Left renal cortex interstitium (tissue), 4 donors: ENCODE measurements at places on chromosomes 4 and X. TPM values are rescaled to one million over a fixed set of nuclear protein-coding genes. Genes with fewer than 3 reads are reported as not detected.

The ESX1 gene
- not detected for polyA plus RNA-seq

DNA sequence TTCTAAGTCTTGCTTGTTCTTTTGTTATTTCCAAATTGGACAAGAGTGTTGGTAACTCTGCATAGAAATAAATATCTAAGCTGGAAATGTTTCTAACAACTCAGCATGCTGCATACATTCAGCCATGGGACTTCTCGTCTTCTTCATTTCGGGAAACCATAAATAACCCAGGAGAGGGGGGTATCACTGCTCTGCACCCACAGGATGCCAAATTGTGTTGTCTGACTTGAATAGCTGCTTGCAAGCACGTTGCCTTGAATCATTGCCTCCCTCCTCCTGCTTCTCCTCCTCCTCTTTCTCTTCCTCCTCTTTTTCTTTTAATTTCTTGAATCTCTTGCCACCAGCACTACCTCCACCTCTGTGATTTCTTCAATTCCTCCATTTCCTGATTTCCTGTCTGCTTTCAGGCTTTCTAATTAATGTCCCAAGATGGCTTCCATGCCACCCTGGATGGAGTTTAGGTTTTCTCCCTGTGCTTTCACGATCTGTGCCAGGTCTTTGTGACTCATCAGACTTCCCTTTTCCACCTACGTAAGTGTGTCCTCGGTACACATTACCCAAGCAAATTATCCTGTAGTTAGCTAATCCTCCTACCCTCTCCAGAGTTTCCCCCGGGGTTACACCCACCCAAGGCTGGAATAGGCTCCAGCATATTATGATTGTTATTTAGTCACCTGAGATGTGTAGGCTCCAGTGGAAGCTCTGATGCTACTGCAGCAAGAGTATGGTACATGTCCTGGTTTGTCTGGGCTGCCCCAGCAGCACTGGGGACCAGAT, 122.6 kb upstream of the VCX3B start:
- no peak for DNase-seq

The OPHN1 gene
- polyA plus RNA-seq: 8.1 TPM

The PNMA6A gene
- 13.9 TPM for polyA plus RNA-seq

DNA sequence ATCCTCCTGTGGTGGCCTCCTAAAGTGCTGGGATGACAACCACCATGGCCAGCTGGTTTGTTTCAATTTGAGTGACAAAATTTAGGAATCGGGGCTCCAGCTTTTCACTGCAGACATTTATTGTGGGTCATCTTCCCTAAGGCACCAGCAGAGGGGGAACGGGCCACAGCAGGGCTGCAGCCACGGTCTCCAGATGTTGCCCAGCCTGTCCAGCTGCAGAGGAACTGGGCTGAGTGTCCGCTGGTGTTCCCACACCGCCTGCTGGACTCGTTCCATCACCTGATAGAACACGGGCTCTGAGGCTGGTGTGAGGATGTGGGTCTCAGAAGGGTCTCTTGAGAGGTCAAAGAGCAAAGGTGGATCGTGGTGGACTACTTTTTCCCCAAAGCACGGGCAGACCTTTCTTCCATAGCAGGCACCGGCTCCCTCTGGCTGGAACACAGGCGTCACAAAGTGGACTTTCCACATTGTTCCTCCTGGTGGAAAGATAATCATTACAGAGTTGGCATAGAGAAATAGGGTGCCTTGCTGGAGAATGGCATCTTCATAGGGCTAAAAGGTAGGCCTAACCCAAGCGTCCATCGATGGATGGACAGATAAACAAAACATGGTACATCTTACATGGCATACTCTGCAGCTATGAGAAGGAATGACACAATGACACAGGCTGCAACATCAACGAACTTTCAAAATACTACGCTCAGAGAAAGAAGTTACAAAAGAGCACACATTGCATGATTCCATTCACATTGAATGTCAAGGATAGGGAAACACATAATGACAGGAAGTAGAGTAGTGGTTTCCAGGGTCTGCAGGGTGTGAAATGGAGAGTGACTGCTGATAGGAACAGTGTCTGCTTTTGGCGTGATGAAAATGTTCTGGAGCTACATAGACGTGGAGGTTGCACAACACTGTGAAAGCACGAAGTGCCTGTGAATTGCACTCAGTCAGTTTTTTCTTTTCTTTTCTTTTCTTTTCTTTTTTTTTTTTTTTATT, 5.9 kb upstream of the ARSD start:
- no peak for DNase-seq

The TMEM31 gene
- 1.2 TPM for polyA plus RNA-seq

DNA sequence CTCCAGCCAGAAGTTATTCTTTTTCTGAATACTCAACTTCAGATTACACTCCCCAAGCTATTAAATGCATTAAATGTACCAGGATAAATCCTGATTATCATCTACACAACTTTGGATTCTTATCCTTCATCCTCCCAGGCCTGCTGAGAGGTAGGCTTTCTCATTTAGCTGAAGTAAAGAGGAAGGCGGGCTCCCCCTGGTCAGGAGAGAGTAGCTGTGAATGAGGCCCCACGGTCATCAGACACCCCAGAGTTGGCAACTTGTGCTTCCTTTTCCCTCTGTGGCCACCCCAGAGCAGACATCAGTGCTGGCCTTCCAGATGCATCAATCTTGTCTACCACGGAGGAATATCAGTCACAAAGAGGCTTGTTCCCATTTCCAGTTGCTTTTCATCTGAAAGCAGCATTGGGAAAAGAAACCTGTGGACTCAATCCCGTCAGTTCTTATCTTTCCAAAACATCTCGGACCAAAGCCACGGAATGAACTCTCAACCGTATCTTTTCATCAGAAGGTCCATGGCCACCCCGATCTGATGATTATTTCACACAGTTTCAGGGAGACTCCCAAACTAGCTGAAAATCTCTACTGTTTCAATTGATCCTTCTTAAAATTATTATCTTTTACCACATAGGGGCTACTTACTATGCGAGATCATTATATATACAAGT, 79.2 kb downstream of the FBXO8 start:
- no peak for DNase-seq

The MAGEB10 gene
- polyA plus RNA-seq: 0.13 TPM

GRCh38 chr4:123545667-123546572, 149.3 kb downstream of the SPRY1 start:
- peak; percentile 44 for DNase-seq

The GAGE12H gene
- polyA plus RNA-seq: not detected

DNA sequence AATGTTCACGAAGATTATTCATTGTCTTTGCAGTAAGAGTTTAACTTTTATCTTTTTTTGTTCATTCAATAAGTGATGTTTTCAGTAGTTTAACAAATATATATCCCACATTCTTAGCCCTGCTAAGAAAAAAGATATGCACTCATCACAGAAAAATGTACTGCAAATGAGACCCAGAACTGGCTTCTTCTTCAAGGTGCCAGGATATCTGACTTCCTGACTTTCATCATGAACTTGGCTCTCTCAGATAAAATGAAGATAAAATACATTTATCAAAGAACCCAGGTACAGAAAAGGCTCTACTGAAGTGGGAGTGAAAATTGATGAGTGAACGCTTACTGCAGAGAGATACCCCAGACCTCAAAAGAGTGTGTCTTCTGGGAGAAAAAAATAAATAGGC, 177.8 kb upstream of the DKK2 start:
- DNase-seq: no peak

DNA sequence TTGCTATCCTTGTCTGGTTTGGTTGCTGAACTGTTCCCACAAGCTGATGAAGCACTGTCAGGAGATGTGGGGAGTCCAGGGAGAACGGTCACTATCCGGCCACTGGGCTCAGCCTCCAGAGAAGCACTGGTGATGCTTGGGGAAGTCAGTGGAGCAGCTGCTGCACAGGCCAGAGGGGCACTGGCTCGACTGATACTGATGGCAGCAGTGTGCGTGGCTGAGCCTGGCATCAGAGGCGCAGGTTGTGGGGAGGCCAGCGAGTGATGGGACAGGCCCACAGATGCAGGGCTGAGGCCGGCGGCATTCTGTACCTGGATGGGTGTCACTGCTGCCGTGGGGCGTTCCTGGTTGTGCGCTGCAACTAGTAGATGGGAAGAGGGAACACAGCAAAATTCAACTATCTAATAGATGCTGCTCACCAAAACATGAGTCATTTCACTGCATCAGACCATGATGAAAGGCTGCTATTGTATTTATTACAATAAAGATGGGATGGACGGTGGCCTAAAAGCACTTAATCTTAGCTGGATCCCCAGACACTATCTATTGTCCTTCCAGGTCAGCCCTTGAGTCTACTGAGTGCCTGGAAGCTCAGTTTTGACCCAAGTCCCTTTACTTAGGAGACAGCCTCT, 106.3 kb upstream of the CBR4 start:
- no peak for DNase-seq

The CENPE gene
- 12.9 TPM for polyA plus RNA-seq

DNA sequence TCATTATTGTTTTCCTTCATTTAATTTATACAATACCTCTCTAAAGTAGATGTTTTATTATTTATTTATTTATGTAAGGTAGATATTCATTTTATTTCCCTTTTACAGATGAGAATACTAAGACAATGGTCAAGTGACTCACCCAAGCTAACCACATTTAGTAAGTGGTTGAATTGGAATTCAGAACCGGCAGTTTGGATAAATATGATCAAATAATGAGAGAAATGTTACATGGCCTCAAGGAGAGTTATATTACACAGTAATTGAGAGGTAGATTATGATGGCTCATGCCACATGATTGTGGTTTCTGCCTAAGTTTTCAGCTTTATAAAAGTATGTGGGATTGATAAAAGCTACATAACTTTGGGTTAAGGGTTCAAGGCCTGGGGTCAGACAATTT, 239.4 kb upstream of the BOD1L1 start:
- DNase-seq: no peak

The FAT1 gene
- 221 TPM for polyA plus RNA-seq

DNA sequence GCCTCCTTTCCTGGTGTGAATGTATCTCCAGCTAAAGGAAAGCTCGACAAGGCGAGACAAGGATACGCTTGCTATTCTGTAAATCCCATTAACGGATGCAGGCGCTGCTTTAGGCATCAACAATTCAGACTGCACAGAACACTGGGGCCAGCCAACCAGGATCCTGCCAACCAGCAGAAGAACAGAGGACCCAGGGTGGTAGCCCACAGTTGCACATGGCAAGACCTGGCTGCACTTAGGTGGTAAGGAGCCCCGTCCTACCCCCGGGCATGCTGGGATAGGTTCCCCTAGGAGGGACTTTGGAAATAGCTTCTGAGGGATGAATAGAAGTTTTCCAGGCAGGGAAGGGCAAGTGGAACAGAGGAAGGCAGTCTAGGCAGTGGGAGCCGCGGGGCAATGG, 20.7 kb downstream of the PSAPL1 start:
- DNase-seq: no peak

GRCh38 chrX:95956745-95957144, 727.9 kb upstream of the DIAPH2 start:
- DNase-seq: no peak

The CHRDL1 gene
- polyA plus RNA-seq: 12.1 TPM

- DNase-seq: no peak
These were observed 14.5 kb upstream of the NALF2 start for GRCh38 chrX:69489625-69490024.

The PPP1R2C gene
- not detected for polyA plus RNA-seq

GRCh38 chr4:148052448-148052847, 320.6 kb downstream of the ARHGAP10 start:
- DNase-seq: no peak

GRCh38 chr4:141020801-141021261, 112.4 kb downstream of the RNF150 start:
- DNase-seq: no peak

The SLC9B1 gene
- polyA plus RNA-seq: 3.1 TPM

The RAB9B gene
- polyA plus RNA-seq: 2.5 TPM

DNA sequence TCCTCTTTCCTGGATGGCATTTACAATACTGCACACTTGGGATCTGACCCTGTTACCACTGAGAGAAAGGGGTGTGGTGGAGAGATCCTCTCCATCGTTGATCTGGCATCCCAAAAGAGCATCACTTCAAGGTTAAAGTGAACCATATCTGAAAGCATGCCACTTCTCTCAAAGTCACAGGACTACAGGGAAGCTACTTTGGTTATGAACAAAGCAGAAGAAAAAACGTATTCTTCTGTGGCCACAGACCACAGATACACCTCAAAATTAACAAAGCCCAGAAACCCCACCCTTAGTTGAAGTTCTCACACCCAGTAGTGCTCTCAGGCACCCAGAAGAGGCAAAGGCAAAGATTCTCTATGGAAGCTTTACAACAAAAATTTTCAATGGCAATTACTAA, 108.3 kb downstream of the JADE1 start:
- DNase-seq: no peak

GRCh38 chrX:54166915-54167314, 16.1 kb downstream of the FAM120C start:
- DNase-seq: no peak

- DNase-seq: no peak
These were observed 133.3 kb upstream of the ZIC3 start for GRCh38 chrX:137432609-137433008.

DNA sequence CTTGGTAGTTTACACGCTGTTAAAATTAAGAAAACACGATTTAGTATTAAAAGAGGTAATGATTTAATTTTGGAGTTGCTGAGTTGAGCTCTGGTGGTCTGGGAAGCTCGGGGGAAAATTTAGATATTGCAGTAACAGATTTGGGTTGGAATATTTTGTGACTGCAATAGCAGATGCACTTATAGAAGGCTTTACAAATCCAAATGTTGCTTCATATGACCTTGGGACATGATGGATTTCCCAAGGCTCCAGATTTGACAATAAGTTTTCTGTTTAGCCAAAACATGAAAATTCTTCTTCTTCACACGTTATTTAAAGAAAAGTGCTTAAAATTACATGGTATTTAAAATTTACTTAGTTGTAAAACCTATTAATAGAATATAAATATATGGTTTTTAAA, 302.0 kb downstream of the SPRY1 start:
- DNase-seq: no peak

DNA sequence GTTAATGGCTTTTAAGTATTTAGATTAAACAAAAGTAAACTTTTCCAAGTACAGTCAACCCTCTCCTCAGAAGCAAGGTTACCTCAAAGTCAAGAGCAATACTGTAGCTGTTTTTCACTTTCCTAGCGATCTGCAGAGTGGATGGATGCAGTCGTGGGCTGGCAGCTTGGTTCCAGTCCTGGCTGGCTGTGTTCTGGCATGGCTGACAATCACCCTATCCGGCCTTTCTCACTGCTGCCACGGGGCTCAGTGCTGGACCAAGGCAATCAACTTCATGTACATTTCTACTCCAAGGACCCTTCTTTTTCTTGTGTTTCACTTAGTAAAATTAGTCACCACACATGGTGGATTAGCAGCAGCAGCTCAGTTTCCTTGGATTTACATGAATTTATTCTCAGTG, 208.3 kb downstream of the GABRB1 start:
- no peak for DNase-seq

- no peak for DNase-seq
These were observed 436.2 kb downstream of the FAT4 start for GRCh38 chr4:125750828-125751466.

GRCh38 chrX:44698357-44698756, 145.5 kb upstream of the DUSP21 start:
- no peak for DNase-seq

GRCh38 chr4:139902321-139903320, 237.0 kb downstream of the MGST2 start:
- peak; percentile 75 for DNase-seq

- DNase-seq: no peak
These were observed 2.4 kb upstream of the NBDY start for GRCh38 chrX:56726605-56727004.

The ZDHHC15 gene
- 7.4 TPM for polyA plus RNA-seq

The MID2 gene
- 11.1 TPM for polyA plus RNA-seq

GRCh38 chr4:73871511-73872310, 2.5 kb downstream of the CXCL1 start:
- no peak for DNase-seq

The PRSS12 gene
- 11.1 TPM for polyA plus RNA-seq
